ENCODE measurements at places on chromosomes 1 and 21.

- DNase-seq = peak; percentile 12
Measured at GRCh38 chr1:93219443-93219842, 38.9 kb downstream of the CCDC18 start.

DNA sequence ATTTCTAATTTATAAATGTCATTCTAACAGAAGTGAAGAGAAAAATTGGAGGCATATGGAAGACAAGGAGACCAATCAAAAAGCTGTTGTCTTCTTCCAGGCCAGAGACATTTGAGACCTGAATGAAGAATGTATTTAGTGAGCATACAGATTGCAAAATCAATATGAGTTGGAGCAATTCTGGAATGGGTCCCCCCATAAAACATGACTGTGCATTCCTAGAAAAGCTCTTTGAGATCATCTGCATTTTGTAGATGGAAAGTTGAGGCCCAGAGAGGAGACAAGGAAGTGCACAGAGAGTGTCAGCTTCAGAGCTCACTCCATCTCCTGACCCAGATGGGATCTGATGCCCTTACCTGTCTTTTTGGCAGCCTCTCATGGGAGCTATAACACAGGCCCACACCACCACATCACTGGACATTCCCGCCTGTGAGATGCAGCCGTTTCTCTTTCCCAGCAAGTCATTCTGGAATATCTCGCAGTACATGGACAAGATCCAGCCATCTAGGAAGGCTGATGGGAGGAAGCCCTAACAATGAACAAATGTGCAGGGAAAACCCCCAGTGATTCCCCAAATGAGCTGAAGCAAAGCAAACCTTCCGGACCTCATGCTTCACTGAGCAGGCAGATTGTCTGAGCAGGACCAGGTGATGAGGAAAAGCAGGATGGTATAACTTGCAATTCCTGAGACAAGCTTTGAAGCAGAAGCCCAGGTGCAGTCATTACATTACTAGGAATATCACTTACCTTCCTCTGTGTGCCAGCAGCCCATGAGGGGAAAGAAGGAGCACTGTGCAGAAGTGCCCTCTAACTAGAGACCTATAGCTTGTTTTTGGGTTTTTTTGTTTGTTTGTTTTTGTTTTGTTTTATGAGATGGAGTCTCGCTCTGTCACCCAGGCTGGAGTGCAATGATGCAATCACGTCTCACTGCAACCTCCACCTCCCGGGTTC, 445.6 kb downstream of the PLPP3 start:
- DNase-seq = no peak

DNA sequence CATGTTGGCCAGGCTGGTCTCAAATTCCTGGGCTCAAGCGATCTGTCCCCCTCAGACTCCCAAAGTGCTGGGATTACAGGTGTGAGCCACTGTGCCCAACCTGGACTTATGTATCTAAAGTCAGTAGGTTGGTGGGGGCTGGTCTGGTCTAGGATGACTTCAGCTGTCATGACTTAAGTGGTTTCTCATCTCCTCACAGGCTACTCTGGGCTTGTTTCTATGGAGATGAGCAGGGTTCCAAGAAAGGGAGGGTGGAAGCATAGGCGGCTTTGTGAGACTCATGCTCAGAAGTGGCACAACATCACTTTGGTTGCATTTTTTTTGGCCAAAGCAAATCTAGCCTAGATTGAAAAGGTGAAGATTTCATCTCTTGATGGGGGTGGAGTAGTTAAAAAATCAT, 115.9 kb upstream of the IVNS1ABP start:
- no peak for DNase-seq

GRCh38 chr21:25561668-25562641, 45.3 kb downstream of the MRPL39 start:
- peak; percentile 80 for DNase-seq

- no peak for DNase-seq
Measured at GRCh38 chr1:16088996-16089395, 15.5 kb upstream of the FAM131C start.

DNA sequence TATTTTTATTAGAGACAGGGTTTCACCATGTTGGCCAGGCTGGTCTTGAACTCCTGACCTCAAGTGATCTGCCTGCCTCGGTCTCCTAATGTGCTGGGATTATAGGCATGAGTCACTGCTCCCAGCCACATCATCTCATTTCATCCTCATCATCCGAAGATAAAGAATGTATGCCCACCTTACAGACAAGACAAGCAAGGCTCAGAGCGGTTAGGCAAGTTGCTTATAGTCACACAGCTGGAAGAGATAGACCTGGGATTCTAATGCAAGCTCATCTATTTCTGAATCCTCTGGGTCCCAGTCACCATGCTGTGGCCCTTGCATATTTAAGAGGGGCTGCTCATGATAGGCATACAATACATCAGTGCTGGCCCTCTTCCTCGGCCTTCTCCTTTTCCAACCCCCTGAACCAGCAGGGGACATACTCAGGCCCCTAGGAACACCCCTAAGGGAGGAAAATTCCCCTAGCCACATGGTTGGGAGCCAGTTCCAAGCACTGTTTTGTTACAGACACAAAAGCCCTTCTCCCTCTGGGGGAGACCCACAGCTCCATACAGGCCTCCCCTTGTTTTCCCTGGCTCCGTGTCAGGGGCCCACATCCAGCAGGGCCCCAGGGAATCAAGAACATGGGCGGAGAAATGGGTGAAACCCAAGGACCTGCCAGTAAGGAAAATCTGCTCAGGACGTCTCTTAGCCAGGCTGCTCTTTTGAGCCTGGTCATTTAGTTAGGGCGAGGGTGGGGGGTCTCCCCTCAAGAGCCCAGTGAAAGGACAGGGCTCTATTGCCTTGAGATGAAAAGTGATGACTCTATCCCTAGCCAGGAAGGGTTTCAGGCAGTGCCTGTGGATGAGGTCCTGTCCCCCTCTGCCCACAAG, 6.9 kb downstream of the CSRP1 start:
- DNase-seq = no peak

Measured in stimulated activated CD8-positive, alpha-beta memory T cell treated with anti-CD3 and anti-CD28 coated beads, Interleukin-7, amount 100 ng/mL, for 4 hours (primary cell).